Myometrial cell (primary cell): ENCODE measurements at places on chromosomes 5 and 9. TPM values are rescaled to one million over a fixed set of nuclear protein-coding genes. Genes with fewer than 3 reads are reported as not detected.

Gene FAM169A
- total RNA-seq, result 0.29 and 1.1 TPM in 2 replicates

Gene KIF4B
- under 0.01 TPM in 1 of 2 replicates, not detected in the other for total RNA-seq

Gene HTR4
- total RNA-seq, result not detected in 2 replicates

Gene LCP2
- not detected in 2 replicates for total RNA-seq

Gene FSD1L
- 1.2 and 3.2 TPM in 2 replicates for total RNA-seq

Gene GABRA6
- not detected in 2 replicates for total RNA-seq
